ENCODE measurements at places on chromosomes 5 and 9.

DNA sequence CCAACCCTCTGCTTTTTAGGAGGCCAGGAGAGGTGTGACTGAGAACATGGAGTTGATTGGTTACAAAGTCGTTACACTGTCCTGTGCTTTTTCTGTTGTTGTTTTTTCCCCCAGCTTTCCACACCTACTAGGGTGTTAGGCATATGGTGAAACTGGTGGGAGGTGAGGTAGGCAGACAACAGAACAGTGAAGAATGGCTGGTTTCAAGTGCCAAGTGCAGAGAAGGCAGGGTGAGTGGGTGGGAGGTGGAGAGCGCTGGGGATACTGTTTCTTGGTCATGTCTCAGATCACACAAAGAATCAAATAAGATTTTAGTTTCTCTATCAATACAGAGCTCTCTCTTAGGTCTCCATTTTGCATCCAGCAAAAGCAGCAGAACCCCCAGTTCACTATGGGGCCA is 2.2 kb upstream of the SPTAN1 start:
- DNase-seq: no peak

DNA sequence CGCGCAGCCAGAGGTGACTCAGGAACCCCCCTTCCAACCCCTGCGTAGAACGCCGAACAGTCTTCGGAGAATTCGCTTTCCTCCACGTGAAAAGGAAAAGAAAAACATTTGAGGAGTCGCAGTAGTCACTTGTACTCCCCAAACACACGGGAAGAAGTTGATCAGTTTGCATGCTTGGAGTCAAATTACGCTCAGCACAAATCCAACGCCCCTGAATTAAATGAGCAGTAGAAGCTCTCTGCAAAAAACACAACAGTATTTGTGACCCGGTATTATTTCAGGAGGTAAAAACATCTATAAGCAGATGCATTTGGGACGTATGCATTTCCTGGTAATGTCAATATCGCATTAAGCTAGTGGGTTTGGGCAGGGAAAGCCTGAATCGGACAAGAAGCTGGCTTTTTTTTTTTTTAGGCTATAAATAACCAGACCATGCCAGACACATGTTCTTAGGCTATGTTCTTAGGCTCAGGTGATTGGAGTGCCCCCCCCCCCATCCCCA is 854 bp upstream of the ARL15 start:
- DNase-seq: peak; percentile 31

DNA sequence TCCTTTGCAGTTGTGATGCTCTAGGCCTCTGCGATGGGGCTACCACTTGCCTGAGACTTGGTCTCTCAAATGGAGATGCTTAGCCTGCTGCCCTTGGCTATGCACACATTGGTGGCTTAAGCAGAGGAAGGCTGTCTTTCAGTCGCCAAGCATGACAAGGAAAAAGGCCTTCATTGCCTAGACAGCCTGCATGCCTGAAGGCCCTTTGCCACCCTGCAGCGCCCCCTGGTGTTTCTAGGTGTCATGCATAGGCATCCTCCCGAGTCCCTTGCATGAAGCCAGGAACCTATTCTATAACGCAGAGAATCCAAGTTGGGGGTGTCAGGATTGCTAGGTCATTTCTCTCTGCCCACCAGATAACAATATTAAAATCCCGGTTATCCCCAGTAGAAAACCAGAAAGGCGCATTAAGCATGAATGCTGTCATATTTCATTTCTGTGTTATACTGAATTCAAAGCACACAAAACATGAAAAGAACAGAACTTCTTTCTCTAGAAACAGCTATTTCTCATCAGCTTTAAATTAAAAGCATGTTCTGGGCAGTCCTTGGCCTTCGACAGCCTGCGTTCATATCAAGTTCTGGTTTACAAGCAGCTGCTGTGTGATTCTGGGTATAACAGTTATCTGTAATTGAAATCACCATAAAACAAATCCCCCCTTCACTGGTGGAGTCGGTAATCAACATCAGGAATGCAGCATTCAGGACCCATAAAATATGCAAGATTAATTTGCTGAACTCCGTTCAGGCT is 59.7 kb upstream of the TRPC7 start:
- peak; percentile 83 for DNase-seq

GRCh38 chr5:165029099-165029870 is 1523.9 kb downstream of the MAT2B start:
- no peak for DNase-seq

- no peak for DNase-seq
These were observed 47.3 kb downstream of the CD180 start for GRCh38 chr5:67149057-67149950.

DNA sequence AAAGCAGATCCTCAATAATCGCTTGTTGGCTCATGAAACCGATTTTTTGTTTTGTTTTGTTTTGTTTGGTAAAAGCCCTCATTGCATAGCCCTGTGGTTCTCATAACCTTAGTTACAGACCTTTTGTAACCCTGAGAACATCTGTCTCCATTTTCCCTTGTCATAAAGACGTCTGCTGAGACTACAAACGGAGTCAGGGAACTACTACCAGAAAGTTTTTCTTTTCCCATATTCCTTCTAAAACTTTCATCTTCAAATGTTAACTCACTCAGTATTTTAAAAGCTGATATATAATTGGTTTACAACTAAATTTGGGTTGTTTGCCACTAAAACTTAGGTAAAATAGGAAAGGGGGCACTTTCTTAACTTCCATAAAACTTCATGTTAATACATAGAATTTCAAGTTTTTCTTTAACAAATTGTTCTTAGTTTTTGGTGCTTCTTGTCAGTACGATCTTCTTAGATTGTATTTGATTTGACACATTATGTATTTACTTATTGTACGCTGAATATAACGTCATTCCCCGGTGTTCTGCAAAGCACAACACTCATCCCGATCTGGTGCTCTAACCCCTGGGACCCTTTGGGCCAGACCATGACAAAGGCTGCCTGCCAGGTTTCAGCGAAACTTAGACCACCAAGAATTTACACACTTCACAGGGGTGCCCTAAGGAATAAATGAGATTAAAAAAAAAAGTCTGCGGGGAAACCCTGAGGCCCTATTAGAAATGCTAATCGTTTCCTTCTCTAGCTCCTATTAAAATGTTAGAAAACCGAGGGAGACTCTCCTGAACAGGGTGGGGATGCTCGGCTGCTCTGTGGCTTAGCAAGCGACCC is 1.1 kb upstream of the ANP32B start:
- no peak for DNase-seq

DNA sequence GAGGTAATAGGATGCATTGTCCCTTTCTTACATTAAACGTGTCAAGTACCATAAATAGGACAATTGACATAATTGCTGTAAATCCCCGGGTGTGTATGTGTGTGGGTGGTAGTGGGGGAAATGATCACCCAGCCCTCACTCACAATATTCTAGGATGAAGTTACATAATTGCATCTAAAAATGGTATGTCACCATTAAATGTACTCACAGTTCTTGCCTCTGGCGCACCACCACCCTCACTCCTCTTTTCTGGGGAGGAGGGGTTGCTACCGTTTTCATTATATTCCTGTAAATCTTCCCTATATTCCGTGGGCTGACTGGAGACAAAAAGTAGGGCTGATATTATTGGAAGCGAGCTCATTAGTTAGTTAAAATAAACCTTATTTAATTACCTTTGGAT is 563.8 kb downstream of the TLR4 start:
- DNase-seq: no peak

DNA sequence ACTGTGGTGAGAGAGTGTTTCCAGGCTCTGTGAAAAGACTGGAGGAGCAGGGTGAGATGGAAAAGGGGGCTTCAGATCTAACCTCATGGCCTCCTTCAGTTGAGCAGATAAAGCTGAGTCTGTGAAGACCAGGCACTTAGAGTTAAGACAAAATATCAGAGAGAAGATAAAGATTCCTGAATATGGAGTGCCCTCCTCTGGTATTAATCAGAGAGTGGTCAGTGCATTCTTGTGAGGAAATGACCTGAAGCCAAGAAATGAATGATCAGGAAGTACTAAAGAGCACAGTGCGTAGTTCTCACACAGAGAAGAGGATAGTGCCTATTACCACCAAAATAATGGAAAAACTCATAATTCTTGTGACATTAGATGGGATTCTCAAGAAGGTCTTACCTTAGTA is 1417.0 kb upstream of the ACO1 start:
- peak; percentile 0 for DNase-seq

DNA sequence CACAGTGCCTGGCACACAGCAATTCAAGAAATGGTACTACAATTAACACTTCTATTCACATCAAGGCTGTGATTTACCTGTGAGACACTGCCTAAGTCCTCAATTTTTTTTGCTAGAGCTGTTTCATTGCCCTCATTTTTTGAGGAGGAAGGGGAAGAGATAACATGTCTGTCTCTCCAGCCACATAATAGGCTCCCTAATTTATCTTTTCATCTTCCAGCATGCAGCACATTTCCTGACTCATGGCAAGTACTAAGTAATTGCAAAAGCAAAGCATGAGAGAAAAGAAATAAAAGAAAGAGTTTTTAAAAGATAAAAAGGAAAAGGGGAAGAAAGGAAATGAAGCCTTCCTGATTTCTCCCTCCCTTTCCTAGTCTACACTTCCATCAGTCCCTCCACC is 26.9 kb upstream of the RNF38 start:
- DNase-seq: no peak

DNA sequence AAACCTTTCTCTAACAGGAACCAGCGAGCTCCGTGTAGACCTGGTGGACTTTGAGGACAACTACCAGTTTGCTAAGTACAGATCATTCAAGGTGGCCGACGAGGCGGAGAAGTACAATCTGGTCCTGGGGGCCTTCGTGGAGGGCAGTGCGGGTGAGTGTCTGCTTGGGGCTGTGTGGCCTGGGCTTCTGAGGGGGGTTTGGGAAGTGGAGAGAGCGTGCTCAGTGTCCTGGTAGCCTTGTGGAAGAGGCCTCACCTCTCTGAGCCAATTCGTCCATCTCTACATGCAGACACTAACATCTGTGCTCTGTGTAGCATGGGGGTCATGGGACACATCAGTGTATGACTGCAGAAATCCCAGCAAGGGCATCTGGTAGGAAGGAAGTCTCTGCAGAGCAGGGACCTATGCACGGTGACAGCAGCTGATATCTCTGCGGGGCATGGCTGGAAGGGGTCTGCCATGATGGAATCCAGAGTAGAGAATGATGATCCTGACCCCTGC is 5.9 kb downstream of the FCN2 start:
- DNase-seq: no peak

- DNase-seq: no peak
These were observed 2.3 kb downstream of the NKX2-5 start for GRCh38 chr5:173232499-173233346.

DNA sequence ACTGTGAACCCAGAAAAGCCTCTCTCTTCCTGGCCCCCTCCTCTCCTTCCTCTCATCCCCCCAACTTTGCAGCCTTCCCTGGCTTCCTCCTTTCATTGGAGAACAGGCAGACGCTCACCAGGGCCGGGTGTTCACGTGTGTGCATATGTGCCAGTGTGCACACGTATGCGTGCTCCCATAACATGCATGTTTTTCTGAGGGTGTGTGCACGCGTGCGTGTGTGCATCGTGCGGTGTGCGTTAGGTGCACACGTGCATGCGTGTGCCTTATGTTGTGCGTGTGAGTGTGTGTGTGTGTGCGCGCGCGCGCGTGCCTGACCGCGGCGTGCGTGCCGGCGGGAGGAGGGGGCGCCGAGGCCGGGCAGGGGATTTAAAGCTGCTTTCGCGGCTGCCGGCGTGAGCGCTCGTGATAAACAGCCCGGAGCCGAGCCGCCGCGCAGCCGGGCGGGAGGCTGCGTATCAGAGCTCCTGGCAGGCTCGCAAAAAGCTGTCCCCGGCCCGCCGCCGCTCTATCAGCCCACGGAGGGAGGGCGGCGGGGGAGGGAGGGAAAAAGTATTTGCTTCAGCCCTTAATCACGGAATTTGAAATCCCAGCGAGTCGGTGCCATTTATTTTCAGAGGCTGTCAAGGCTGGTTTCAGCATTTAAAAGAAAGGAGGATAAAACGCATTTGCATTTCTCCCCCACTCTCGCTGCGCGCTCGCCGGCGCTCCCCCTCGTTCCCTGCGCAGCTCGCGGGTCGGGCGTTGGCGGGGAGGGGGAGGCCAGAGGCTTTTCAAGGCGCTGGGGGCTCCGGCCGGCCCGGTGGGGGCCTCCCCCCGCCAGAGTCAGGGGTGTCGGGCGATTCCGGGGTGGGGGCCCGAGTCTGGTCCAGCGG is 183.9 kb downstream of the C9orf50 start:
- peak; percentile 21 for DNase-seq

- no peak for DNase-seq
These were observed 89.0 kb downstream of the ASTN2 start for GRCh38 chr9:117325831-117326230.

DNA sequence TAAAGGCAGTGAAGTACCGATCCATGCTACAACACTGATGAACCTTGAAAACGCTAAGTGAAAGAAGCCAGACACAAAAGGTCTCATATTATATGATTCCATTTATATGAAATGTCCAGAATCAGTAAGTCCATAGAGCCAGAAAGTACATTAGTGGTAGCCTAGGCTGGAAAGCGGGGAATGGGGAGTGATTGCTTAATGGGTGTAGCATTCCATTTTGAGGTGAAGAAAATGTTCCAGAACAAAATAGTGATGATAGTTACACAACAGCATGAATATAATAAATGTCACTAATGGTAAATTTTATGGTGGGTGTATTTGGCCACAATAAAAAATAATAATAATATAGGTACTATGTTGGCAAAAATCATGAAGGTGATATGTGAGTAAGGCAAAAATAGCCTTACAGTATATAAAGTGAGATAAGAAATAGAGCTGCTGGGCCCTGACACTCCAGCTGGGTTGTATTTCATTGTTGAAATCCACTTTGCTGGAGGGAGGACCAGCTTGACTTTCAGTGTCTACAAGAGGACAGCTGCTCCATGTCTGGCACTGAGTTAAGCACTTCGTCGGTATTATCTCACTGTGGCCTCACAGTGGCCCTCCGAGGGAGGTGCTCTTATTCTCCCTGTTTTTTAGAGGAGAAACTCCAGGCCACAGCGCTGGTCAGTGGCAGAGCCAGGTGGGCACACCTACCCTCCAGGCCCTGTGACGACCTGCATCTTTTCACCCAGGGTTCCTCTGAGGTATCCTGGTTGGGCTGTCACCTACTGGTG is 22.4 kb upstream of the ANGPTL2 start:
- DNase-seq: peak; percentile 11

GRCh38 chr5:144142139-144142823 is 28.2 kb downstream of the YIPF5 start:
- DNase-seq: peak; percentile 28

DNA sequence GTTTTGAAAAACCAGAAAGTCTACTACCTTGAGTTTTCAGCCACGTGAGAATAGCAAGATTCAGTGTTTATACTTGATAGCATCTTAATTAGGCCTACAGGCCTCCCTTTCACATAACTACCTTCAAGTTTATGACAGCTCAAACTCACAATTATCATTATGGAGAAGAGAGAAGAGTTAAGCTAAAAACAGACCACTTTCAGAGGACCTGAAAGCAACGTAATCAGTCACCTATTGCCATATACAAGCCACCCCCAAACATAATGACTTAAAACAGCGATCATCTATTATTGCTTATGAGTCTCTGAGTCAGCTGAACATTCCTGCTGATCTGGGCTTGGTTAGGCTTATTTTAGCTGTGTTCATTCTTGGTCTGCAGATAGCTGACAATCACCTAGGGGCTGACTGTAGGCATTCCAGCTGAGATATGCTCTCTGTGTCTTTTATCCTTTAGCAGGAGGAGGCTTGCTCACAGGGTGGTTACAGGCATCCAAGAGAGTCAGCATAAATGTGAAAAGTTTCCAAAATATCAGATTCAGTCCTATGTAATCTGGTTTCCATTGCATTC is 130.9 kb downstream of the COX7C start:
- DNase-seq: no peak
